ENCODE measurements at places on chromosomes 4 and X.
A peak's percentile ranks its signal among the peaks of the same experiment; 100 is the strongest.

DNA sequence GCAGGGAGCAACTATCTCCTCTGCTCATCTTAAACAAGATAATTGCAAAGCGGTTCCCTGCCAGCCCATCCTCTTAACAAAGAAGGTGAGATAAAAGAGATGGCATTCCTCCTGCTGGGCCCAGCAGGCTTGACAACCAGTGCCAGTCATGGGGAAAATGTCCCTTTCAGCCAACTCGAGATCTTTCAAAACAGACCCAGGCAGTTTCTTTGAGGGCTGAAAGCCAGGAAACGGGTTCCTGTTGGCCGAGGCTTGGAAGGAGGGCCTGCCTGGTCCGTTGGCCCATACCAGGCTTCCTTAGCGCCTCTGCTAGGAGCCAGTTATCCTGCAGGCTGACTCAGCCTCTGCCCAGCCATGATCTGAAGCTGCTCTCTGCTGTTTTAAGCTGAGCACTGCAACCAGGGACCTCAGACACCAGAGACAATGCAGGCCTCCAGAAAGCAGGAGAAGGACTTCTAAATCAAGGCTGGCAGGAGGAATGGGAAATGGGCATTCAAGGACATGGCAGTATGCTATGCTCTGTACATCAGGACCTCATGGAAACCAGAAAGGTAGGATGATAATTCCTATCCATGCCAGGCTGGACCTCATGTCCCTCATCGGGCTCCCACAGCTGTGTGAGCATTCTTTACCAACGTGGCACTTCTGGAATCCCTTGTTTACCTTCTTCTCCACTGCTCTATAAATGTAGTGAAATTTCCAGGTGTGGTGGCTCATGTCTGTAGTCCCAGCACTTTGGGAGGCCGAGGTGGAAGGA is 42.4 kb upstream of the SLC2A9 start:
- peak; percentile 48 for DNase-seq

GRCh38 chr4:15479089-15479912 is 9.6 kb downstream of the CC2D2A start:
- DNase-seq, result peak; percentile 75

GRCh38 chr4:166282081-166282770 is 409.2 kb downstream of the TLL1 start:
- DNase-seq, result no peak

GRCh38 chr4:96593422-96593821 is 753.5 kb downstream of the PDHA2 start:
- no peak for DNase-seq

DNA sequence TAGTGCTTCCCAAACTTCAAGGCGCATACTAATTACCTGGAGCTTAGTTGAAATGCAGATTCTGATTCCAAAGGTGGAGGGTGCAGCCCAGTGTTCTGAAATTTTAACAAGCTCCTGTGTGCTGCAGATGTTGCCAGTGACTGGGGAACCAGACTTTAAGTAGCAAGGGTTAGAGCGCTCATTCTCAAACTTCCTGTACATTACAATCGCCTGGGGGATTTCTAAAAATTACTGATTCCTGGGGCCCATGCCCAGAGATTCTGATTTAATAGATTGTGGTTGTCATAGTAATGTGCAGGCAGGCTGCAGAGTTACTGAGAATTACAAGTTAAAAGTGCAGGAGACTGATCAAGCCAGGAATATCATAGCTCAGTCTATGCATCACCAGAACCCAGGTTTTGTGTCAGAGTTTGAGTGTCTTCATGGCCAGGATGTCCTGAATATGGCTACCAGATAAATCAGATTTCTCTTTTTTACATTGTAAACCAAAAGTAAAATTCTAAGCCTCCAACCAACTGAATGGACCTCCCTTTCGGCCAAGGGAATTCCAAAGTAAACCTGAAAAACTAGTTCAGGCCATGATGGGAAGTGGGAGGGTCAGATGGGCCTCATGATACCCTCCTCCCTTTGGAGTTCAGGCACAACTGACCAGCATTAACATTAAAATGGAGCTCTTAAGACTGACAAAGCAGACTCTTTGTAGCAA is 121.6 kb downstream of the ATXN3L start:
- peak; percentile 6 for DNase-seq

Data from iPS-NIHi11 (cell line).